Cerebellum (tissue), 4 donors: ENCODE measurements at places on chromosomes 13 and 19.
A peak's percentile ranks its signal among the peaks of the same experiment; 100 is the strongest.

- peak; percentile 7 for DNase-seq
These were observed 5.5 kb upstream of the KCTD4 start for GRCh38 chr13:45206340-45206739.

DNA sequence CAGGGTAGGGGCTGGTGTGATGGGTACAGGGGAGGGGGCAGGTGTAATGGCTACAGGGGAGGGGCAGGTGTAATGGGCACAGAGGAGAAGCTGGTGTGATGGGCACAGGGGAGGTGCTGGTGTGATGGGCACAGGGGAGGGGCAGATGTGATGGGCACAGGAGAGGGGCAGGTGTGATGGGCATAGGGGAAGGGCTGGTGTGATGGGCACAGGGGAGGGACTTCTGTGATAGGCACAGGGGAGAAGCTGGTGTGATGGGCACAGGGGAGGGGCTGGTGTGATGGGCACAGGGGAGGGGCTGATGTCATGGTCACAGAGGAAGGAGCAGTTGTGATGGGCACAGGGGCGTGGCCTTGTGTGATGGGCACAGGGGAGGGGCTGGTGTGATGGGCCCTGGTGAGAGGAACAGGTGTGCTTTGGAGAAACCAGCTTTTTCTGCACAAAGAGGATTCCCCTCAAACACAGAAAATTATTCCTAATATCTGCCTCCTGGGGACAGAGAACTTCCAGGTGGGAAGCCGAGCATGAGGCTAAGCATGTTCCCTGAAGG is 38.6 kb upstream of the POP4 start:
- DNase-seq: no peak

DNA sequence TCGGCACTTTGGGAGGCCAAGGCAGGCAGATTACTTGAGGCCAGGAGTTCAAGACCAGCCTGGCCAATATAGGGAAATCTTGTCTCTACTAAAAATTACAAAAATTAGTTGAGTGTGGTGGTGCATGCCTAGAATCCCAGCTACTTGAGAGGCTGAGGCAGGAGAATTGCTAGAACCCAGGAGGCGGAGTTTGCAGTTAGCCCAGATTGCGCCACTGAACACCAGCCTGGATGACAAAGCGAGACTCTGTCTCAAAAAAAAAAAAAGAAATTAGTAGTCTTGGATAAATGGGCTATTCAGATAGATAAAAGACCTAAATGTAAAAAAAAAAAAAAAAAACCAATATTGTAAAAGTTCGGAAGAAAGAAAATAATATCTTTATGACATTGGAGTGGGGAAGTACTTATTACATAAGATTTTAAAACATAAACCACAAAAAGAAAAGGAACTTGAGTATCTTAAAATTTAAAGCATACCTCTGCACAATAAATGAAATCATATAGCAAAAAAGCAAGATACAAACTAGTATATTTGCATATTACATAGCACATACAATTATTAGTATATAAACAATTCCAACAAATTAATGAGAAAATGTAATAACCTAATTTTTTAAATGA is 26.7 kb upstream of the RNASEH2B start:
- no peak for DNase-seq

DNA sequence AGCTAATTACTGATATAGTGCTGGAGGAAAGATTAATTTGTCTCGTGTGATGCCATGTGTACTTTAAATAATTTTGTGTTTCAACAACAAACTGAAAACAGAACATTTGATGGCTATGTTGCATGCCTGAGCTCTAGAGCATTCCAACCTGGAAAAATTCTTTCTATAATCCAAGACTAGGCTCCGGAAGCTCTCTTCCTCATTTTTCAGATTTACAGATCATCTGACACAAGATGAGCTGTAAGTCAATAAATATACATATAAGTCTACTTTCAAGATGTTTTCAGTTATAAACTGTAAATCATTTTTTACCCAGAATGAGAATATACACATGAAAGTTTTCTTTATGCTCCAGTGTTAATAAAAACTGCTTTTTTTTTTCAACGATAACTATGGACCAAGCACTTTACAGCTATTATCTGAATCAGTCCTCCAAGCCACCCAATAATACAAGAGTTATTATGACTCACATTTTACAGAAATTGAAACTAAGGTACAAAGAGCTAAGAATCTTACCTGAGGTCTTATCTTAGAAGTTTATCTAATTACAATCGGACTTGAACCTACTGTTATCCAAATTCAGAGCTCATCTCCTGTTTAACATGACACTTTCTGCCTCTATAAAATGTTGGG is 6.4 kb upstream of the FOXO1 start:
- DNase-seq: no peak

DNA sequence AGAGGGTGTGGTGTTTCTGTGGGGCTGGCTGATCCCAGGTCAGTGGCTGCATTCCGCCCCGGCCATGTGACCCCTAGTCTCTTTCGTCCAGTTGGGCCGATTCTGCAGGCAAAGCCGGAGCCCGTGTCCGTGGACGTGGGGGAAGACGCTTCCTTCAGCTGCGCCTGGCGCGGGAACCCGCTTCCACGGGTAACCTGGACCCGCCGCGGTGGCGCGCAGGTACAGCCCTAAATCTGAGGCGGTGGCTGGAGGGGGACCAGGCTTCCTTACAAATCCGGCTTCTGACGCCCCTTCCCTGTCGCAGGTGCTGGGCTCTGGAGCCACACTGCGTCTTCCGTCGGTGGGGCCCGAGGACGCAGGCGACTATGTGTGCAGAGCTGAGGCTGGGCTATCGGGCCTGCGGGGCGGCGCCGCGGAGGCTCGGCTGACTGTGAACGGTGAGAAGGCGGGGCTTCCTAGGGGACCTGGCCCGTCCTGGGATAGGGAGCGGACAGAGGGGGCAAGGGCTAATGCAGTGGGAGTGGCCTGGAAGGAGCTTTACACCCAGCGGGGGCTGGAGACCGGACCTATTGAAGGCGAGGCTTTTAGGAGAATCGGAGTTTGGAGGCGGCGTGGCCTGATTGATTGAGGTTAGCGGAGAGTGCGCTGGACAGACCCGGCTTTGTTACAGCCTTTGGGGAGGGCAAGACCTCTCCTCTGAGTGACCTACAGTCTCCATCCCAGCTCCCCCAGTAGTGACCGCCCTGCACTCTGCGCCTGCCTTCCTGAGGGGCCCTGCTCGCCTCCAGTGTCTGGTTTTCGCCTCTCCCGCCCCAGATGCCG is 4.3 kb downstream of the KIRREL2 start:
- no peak for DNase-seq

DNA sequence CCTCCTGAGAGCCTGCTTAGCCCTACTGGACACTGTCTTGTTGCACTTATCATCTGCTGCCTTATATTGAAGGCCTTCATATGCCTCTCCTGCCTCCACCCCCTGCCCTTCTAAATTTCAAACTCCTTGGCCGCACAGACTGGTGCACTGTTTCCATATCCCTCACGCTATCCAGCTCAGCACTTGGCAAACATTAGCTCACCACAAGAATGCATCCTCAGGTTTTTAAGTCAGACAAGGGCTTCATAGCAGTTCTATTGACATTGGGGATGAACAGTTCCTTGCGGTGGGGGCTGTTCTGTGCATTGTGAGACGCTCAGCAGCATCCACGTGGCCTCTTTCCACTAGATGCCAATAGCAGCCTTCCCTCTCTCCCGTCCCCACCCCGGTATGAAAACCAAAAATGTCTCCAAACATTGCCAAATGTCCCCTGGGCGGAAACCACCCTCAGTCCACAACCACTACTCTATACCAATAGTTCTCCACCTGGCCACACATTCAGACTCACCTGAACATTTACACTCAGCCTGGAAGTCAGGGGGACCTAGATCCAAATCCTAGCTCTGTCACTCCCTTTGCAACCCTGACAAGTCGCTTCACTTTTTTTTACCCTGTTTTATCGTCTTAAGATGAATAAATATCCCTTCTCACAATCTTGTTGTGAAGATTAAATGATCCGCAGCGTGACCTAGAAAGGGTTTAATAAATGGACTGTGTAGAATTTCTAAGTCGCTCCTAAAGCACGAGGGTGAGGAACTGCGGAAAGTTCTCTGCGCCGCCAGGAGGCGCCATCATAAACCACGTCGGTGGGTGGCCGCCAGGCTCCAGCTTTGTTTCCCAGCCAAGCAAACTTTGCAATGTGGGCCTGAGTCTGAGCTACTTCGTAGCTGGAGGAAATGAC is 3.6 kb upstream of the CEACAM3 start:
- no peak for DNase-seq

DNA sequence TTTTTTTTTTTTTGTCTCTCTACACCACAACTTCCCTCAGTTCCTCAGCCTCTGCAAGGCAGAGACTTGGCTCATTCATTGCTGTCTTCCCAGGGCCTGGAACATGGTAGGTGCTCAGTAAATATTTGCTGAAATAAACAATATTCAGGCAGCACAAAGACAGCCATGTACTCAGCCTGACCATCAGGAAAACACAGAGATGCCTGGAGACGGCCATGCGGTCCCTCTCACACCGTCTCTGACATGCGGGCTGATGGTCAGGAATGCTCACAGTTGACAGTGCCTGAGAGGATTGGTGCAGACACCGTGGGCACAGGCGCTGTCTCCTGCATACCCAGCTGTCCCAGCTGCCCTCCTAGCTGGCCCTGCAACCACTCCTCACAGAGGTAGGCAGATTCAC is 924 bp downstream of the PRAM1 start:
- no peak for DNase-seq

DNA sequence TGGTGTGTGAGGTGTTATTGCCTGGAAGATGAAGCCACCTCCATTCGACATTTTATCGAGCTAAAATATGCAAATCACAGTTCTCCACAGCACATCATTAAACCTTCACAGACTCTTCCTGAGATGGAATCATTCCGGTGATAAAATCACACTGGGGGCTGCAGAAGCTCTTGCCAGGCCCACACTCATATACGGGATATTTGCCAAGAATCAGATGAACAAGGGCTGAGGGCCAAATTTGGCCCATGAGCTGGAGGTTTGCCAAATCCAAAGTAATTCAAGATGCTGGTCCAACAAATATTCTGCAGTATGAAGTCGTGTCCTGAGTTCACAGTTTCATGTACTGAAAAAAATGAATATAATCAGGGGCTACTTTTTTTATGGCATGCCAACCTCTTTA is 16.7 kb upstream of the RXFP2 start:
- no peak for DNase-seq

- no peak for DNase-seq
These were observed 30.0 kb downstream of the MYO9B start for GRCh38 chr19:17105556-17105955.

- DNase-seq: no peak
These were observed 19.4 kb downstream of the ZNF175 start for GRCh38 chr19:51590441-51590840.

- DNase-seq: no peak
These were observed 4.8 kb downstream of the PIAS4 start for GRCh38 chr19:4012092-4012974.
